ENCODE measurements at places on chromosomes 4 and X. TPM values are rescaled to one million over a fixed set of nuclear protein-coding genes. Genes with fewer than 3 reads are reported as not detected.

DNA sequence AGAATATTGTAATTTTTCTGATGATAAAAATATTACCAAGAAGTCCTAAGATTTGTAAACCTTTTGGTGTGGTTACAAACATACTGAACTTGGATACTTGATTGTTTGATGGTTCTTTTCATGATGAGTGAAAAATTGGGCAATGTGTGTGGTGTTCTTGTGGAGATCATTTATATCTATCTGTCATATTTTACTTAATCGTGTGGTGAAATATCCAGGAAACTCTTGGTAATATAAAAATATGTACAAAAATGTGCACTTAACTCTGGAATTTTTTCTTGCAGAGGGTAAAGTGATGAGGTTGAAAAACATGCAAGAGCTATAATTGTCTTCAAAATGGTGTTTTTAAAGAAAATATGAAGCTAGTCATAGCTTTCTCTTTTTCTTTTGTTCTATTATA, 2.8 kb downstream of the DCUN1D4 start:
- no peak for DNase-seq

- no peak for DNase-seq
Measured at GRCh38 chr4:154390324-154390723, 101.3 kb downstream of the DCHS2 start.

- no peak for DNase-seq
Measured at GRCh38 chr4:36966756-36967460, 277.6 kb upstream of the NWD2 start.

DNA sequence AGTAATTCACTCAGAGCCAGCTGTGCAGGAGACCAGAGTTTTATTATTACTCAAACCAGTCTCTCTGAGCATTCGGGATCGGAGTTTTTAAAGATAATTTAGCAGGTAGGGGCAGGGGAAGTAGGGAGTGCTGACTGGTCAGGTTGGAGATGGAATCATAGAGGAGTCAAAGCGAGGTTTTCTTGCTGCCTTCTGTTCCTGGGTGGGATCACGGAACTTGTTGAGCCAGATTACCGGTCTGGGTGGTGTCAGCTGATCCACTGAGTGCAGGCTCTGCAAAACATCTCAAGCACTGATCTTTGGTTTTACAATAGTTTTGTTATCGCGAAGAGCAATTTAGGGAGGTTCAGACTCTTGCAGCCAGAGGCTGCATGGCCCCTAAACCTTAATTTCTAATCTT, 63.6 kb downstream of the TRIM2 start:
- DNase-seq, result peak; percentile 76

DNA sequence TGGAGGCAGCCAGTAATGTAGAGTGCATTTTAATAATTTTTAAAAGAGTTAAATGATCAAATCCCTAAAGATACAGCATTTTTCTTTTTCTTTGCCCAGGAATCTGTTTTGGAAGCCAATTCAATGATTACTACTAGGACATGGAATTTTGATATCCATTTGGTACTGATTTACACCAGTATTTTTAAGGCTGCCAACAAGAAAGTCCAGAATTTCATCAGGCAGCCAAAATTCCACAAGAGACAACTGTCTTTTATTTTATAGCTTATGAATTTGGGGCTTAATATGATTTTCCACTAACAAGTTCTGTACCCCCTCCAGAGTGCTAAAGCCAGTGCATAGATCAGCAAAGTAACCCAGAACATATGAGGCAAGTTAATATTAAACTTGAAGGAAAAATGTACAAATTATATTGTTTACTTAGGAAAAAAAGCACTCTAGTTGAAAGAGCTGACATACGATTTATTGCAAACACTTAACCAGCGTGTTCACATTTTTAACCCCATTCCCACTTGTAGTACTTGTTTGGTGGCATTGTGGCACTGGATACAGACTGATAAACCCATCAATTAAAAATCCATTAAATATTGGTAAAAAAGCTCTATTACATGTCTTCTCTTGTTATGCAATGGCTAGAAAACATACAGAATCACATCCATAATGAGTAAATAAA, 259.7 kb downstream of the DCHS2 start:
- DNase-seq, result no peak

DNA sequence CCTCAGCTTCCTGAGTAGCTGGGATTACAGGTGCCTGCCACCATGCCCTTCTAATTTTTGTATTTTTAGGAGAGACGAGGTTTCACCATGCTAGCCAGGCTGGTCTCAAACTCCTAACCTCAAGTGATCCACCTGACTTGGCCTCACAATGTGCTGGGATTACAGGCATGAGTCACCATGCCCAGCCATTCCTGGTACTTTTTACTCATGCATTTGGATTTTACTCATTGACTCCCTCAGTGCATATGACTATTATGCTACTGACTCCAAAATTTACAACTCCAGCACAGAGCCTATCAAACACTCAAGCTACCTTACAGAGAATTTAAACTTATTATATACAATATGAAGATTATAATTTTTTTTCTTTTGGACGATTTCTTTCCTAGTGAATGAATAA, 199.9 kb downstream of the CXXC4 start:
- no peak for DNase-seq

Gene POU3F4
- 0.25 TPM for total RNA-seq

Measured in thyroid gland (tissue), 4 donors.